ENCODE measurements at places on chromosomes 2 and 18. TPM values are rescaled to one million over a fixed set of nuclear protein-coding genes. Genes with fewer than 3 reads are reported as not detected.

The SERPINB12 gene
- total RNA-seq = 0.12 TPM

The ACMSD gene
- not detected for total RNA-seq

The DAW1 gene
- 1.5 TPM for total RNA-seq

The NEU2 gene
- not detected for total RNA-seq

The SPDYA gene
- not detected for total RNA-seq

The RSAD2 gene
- not detected for total RNA-seq

The IGFBP2 gene
- 184 TPM for total RNA-seq

The ASXL3 gene
- total RNA-seq = 0.34 TPM

The HOXD8 gene
- total RNA-seq = 1.2 TPM

The RGPD8 gene
- 3.9 TPM for total RNA-seq

The CD226 gene
- 0.82 TPM for total RNA-seq

The DLX1 gene
- total RNA-seq = not detected

The LYPD6 gene
- total RNA-seq = 2.7 TPM

The PRLH gene
- not detected for total RNA-seq

The C2orf92 gene
- total RNA-seq = not detected

The GAD1 gene
- not detected for total RNA-seq

The COMMD1 gene
- 44.4 TPM for total RNA-seq

The MXD1 gene
- total RNA-seq = 4.8 TPM

The REG1B gene
- not detected for total RNA-seq

The DSEL gene
- 32.3 TPM for total RNA-seq

The RELCH gene
- 19.2 TPM for total RNA-seq

The APLF gene
- 4.3 TPM for total RNA-seq

The SLC30A3 gene
- not detected for total RNA-seq

The GPR35 gene
- total RNA-seq = 0.82 TPM

The TBR1 gene
- total RNA-seq = not detected

The ERICH2 gene
- not detected for total RNA-seq

The RAMP1 gene
- 18.0 TPM for total RNA-seq

The CYRIA gene
- total RNA-seq = 0.51 TPM

The HNRNPLL gene
- 35.5 TPM for total RNA-seq

The PAIP2B gene
- total RNA-seq = 1.9 TPM

The ST8SIA3 gene
- total RNA-seq = not detected

The OTOF gene
- total RNA-seq = not detected

The LYG2 gene
- total RNA-seq = not detected

The EHD3 gene
- total RNA-seq = 12.0 TPM

The SALL3 gene
- not detected for total RNA-seq

The TET3 gene
- total RNA-seq = 2.2 TPM

The SLC4A1AP gene
- 17.3 TPM for total RNA-seq

The SLC11A1 gene
- 0.35 TPM for total RNA-seq

The IL37 gene
- not detected for total RNA-seq

The DAPL1 gene
- total RNA-seq = not detected

The HOXD12 gene
- not detected for total RNA-seq

The CRYGD gene
- not detected for total RNA-seq

The LOXL3 gene
- 7.3 TPM for total RNA-seq

The DTNA gene
- 16.1 TPM for total RNA-seq

The TP53I3 gene
- total RNA-seq = 51.0 TPM

The NCKAP1 gene
- 112 TPM for total RNA-seq

The ABCB11 gene
- 1.2 TPM for total RNA-seq

The MYO3B gene
- total RNA-seq = not detected

The AMER3 gene
- total RNA-seq = not detected

The WDR54 gene
- 23.5 TPM for total RNA-seq

The NOL4 gene
- not detected for total RNA-seq

The TWIST2 gene
- 114 TPM for total RNA-seq

The AQP12A gene
- not detected for total RNA-seq

The PIEZO2 gene
- 7.0 TPM for total RNA-seq

The SFT2D3 gene
- total RNA-seq = 7.8 TPM

All from pericardium fibroblast (primary cell).